SK-MEL-5 (cell line): ENCODE measurements at places on chromosomes 13 and 19. TPM values are rescaled to one million over a fixed set of nuclear protein-coding genes. Genes with fewer than 3 reads are reported as not detected.

PROZ gene
- total RNA-seq = not detected in 2 replicates

NLRP11 gene
- total RNA-seq = 0.21 and 0.37 TPM in 2 replicates

RXFP2 gene
- total RNA-seq = not detected in 2 replicates

SIAH3 gene
- 1.3 TPM in 2 replicates for total RNA-seq

CEACAM21 gene
- 0.21 TPM in 1 of 2 replicates, not detected in the other for total RNA-seq

ZNF625 gene
- 1.6 and 1.9 TPM in 2 replicates for total RNA-seq

NBEA gene
- 7.6 and 7.8 TPM in 2 replicates for total RNA-seq

KISS1R gene
- total RNA-seq = not detected in 2 replicates

YJEFN3 gene
- total RNA-seq = 0.08 and 0.32 TPM in 2 replicates

DNA sequence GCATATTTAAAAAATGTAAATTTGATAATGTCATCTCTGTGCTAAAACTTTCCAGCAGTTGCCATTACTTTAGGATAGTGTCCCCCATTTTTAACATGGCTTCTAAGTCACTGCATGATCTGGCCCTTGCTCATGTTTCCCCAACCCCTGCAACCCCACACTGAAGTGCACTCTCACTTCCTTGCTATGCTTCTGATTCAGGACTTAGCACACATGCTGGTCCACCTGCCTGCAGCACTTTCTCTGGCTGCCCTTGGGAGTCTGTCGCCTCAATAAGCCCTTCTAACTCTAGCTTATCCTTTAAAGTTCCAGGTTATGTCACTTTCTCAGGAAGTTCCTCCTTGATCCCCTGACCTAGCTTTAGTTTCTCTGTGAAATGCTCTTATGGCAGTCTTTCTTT lies 241.0 kb downstream of the POSTN start:
- DNase-seq = no peak

GRCh38 chr19:31160336-31160926 lies 188.8 kb downstream of the TSHZ3 start:
- no peak for DNase-seq

DNA sequence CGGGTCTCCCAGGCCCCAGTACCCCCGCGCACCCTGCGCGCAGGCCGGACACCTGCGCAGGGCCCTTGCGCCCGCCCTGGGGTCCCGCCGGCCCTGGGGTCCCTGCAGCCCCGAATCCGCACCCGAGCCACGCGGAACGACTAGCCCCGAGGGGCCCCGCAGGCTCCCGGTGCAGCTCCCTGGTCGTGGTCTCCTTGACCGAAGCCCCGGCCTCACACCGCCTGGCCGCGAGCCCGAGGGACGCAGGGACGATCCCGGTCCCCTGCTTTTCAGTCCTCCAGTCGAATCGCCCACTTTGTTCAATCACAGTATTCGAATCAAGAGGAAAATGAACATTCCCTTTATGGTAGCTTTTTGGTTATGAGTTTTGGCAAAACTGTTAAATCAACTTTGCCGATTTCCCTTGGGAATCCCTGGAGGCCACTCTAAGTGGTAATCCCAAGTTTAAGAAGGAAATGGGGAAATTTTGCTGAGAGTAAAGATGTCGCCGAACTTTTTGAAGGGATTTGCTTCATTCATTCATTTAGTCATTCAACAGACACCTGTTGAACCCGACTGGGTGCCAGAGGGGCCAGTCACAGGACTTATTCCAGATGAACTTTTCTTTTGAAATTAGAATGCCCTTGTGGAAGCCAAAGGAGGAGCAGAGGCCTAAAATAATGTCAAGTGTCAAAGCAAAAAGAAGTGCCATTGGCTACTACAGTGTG lies 75.0 kb downstream of the ZIC5 start:
- DNase-seq = no peak

- no peak for DNase-seq
These were observed 399.6 kb downstream of the FGF14 start for GRCh38 chr13:102002287-102002686.

DNA sequence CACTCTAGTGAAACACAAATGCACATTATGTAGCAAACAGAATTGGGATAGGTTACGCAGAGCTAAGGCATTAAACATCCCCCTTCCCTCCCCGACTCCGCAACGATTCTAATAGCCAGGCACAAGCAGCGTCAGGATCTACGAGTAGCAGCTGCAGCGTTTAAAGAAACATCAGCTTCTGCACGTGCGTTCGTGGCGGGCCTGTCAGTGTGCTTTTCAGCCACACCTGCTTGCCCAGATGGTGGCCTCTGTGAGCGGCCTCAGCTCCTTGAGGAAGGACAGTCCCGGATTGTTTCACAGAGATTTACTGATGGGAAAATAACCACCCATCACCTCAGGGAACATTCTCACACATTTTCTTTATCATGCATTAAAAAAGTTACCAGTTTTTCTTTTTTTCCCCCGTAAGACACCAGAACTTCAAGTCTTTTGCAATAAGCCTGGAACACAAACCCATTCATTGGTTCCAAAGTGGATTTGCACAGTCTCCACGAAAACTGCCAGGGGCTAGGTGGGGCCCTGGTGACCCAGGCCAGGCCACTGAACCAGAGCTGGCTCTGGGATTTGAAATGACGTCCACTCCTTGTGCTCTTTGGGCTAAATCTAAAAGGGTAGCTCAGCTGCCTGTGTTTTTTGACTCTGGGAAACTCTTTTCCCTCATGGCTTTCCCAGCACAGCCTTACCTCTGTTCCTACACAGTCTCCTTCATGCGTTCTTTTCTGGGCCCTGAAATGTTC lies 325.5 kb downstream of the KCNRG start:
- no peak for DNase-seq

DNA sequence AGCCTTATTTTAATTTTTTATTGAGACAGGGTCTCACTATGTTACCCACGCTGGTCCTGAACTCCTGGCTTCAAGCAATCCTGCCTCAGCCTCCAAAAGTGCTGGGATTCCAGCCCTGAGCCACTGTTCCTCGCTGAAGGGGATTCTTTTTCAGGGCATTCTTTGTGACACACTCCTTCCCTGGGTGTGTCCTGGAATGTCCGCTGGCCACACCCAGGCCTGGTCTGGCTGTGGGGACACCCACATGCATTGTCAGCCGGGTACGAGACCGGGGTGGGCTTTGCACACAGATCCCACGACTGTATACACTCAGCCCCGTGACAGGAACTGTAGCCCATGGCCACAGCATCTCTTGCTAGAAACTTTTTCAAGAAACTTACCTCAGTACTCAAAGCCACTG lies 34.4 kb upstream of the GATAD2A start:
- DNase-seq = no peak
